NCI-H82 (cell line): ENCODE measurements at places on chromosomes 1 and 21.
A peak's percentile ranks its signal among the peaks of the same experiment; 100 is the strongest.

GRCh38 chr21:38721055-38721454 is 84.7 kb upstream of the ETS2 start:
- no peak for DNase-seq

GRCh38 chr1:73909043-73909562 is 288.9 kb downstream of the LRRIQ3 start:
- DNase-seq: peak; percentile 17

- DNase-seq: peak; percentile 95
Observed at GRCh38 chr1:109214695-109215623, 1.2 kb downstream of the SARS1 start.

DNA sequence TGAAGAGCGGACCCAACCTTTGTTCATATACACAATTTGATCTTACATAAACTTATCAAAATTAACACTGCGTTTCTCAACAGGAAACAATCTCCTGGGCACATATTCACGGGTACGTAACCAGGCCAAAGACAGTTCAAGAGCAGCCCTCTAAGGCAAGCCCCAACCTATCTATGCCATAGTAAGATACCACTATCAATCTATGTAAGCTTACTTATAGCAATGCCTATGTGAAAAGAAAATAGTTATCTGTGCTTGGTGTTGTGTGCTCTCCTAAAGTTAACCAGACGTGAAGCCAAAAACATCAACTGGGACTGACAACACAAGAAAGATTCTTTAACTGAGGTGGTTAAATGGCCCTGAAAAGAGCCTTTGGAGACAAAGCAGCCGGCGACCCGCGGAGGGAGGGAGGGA is 49.4 kb upstream of the BOLA1 start:
- DNase-seq: no peak
